ENCODE measurements at places on chromosomes 6 and 20.

DNA sequence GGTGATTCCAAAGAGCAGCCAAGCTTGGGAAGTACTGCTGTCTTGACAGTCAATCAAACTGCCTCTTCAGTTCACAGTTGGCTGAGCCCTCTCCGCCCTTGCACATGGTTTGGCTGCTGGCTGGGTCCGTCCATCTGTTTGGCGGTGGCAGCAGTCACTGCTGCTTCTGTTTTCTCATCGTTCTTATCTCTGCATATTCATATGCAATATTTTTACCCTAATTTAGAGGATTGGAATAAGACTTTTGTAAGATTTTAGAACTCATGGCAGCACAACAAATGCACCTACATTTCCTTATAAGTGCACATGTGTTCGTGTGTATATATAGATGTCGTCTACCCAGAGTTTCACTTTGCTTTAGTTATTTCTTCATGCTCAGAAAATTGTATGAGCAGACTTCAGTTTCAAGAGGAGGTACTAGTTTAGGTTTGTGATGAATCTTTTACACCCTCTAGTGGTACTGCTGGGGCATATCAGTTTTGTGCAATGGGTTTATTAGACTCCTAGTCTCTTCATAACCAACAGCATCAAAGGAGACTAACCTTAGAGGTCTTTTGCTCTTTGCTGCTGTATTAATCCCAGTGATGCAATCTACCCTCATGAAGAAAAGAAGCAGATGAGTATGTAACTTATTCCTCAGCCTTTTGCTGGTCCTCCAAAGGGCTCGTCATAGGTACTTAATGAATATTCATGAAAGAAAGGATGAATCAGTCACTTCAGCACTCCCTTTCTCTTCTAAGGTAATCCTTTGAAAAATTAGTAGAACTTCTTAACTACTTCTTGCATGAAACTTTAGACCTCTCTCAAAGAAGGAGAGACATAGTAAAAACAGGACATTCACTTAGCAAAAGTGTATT, 44.3 kb downstream of the KHDC1L start:
- DNase-seq = no peak

- no peak for DNase-seq
Measured at GRCh38 chr6:156720691-156721685, 56.2 kb upstream of the ARID1B start.

- no peak for DNase-seq
Measured at GRCh38 chr20:60901831-60902230, 350.2 kb upstream of the CDH4 start.

GRCh38 chr20:20594171-20594530, 118.3 kb downstream of the RALGAPA2 start:
- DNase-seq = no peak

DNA sequence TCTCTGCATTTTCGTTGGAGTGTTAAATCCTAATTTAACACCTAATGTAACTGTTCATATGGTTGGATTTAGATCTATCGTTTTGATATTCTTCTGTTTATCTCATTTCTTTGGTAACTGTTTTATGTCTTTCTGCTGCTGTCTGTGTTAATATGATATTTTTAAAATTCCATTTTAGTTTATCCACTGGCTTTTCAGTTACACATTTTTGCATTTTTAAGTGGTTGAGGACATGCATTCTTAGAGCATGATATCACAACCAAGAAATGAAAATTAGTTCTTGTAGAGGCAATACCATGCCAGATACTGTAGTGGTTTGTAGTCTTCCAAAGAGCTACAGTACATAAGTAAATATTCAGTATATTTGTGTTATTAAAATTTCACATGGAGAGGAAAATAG, 58.6 kb downstream of the LIN28B start:
- no peak for DNase-seq

GRCh38 chr6:27836783-27837624, 75.2 kb downstream of the OR2B2 start:
- no peak for DNase-seq

GRCh38 chr6:149334682-149335160, 17.2 kb downstream of the TAB2 start:
- no peak for DNase-seq

- DNase-seq = no peak
Measured at GRCh38 chr6:134503585-134504281, 185.8 kb upstream of the SGK1 start.

DNA sequence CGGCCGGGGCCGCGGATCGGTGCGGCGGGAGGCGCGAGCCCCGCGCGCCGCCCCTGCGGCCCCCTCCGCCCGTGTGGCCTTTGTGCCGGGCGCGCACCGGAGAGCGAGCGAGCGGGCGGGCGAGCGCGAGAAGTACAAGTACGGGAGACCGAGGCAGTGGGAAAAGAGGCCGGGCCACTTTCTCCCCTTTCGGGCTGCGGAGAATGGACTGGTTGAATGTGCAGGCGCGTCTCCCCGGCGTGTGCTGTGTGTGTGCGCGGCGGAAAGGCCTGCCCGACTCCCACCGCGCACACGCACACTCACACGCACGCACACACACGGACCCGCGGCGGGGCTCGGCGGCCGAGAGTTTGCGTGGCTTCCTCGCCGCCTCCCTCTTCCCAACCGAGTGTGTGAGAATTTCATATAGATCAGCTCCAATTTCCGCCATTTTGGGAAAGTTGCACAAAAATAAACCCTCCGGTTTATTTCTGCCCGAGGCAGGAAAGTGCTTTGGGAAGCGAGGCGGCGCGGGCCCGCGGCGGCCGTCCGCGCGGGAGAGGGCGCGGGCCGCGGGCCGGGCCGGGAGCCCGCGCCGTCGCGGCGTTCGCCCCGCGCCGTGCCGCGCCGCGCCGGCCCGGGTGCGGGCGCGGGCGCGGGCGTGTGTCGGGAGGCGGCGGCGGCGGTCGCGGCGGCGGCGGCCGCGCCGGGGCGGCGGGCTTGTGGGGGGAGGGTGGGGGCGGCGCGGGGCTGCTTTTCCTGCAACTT, 1.1 kb downstream of the L3MBTL3 start:
- DNase-seq = no peak

Data from cortex of kidney (tissue), 1 donor.